ENCODE measurements at places on chromosomes 2 and 18.

- no peak for DNase-seq
Measured at GRCh38 chr2:151289972-151290866, 751 bp upstream of the NMI start.

GRCh38 chr18:78582181-78582709 lies 397.4 kb upstream of the SALL3 start:
- no peak for DNase-seq

- no peak for DNase-seq
Measured at GRCh38 chr2:19131871-19132270, 226.6 kb downstream of the OSR1 start.

DNA sequence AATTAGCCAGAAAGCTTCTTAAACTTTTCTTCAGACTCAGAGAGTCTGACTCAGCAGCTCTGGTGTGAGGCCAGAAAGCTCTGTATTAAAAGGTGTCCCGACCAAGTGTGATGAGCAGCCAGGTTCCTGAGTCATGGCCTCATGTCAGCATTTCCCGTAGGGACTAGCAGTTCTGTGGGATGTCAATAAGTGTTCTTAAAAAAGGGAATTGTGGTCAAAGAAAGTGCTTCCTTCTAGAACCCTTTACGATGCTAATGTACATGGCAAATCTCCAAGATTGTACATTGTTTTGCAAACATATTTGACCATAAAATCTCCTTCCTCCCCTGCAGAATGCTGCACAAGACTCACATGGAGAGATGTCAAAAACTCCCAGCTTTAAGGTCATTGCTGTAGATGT lies 80.1 kb downstream of the PLA2R1 start:
- no peak for DNase-seq

DNA sequence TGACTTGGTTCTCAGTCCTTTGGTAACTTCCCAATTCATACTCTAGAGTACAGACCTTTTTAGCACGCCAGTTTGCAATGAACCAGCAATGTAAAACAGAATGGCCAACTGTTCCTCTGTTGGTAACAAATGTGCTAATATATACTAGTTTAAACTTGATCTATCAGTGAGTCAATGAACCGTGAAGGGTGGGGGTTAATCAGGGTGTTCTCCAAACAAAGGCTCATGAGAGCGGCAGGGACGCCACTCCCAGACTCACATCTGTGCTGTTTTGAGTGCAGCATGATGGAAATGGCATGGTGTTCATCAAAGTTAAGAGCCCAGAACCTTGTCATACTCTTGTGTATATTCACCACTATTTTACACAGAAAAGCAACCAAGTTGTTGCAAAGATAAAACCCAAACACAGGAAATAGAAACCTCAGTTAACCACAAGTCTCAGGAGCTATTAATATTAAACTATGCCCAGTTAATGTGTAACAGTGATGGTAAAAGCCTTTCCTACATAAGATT lies 70.3 kb downstream of the CERKL start:
- DNase-seq, result peak; percentile 82
